Heart left ventricle (tissue), 16 donors: ENCODE measurements at places on chromosomes 2 and 18.

DNA sequence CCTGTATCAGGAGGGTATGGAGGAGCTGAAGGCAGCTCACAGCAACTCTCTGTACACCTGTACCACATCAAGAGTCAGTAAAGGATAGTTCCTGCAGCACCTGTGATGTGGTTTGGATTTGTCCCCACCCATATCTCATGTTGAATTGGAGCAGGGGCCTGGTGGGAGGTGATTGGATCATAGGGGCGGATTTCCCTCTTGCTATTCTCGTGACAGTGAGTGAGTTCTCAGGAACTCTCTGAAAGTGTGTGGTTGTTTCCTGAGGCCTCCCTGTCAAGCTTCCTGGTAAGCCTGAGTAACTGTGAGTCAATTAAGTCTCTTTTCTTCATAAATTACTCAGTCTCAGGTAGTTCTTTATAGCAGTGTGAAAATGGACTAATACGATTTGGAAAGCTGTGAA, 28.9 kb downstream of the OSBPL1A start:
- no peak for DNase-seq

- DNase-seq, result no peak
These were observed 111.2 kb upstream of the CD226 start for GRCh38 chr18:70058916-70059315.

DNA sequence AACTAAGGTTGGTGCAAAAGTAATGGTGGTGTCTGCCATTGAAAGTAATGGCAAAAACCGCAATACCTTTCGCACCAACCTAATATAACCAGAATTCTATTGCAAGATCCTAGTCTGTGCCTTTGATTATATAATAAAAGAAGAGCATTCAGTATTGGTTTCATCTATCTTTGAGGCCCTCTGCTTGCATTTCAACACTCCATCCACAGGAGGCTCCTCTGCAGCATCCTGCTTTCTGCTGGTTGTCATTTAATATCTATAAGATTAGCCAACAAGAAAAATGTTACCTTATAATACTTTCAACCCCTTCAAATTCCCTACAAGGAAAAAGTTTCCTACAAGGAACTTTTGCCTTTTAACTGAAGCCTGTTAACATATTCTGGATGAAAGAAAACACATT, 139.2 kb downstream of the CDCA7 start:
- no peak for DNase-seq

- no peak for DNase-seq
These were observed 5.8 kb downstream of the MYO5B start for GRCh38 chr18:50189160-50189559.

DNA sequence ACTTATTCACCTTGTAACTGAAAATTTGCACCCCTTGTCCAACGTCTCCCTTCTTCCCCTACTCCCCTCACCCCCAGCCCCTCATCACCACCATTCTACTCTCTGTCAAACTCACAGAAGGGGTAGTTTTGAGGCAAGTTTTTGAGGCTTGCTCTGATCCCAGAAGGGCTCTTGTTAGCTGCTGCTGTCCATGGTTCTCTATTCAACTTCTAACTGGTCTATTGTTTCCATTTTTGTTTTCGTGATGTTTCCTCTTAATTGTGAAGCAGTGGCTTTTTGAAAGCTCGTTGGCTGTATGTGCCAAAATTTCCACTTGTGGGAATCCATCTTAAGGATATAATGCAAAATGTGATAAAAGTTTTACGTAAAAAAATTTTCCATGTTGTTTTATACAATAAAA, 92.5 kb upstream of the CRACDL start:
- DNase-seq, result no peak

GRCh38 chr18:73007195-73007914, 139.6 kb upstream of the NETO1 start:
- DNase-seq, result no peak

GRCh38 chr2:59032499-59032898, 791.4 kb upstream of the FANCL start:
- DNase-seq, result no peak

DNA sequence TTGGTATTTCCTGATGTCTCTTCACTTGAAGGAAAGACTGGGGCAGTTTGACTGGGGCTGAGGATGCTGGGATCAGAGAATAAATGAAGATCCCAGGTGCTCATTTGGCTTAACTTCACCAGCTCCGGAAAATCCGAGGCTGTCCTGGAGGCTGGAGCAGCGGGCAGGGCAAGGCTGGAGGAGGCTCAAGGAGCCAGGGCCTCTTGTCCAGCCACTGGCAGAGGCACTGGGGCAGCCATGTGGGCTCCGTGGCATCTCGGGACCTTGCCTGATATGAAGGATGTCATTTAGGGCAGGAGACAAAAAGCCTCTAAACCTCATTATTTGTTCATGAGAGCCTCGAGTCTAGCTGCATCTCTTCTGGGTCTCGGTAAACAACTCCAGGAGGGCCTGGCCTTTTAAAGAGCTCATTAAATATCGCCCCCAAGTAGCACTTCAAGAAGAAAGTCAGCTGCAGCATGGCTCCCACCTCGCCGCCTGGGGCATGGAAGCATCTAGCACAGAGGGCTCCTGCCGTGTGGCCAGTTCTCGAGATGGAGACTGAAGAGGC, 13.5 kb upstream of the GPR55 start:
- DNase-seq, result no peak

GRCh38 chr2:23327416-23327815, 57.6 kb upstream of the KLHL29 start:
- DNase-seq, result no peak

- no peak for DNase-seq
These were observed 171.4 kb downstream of the SETBP1 start for GRCh38 chr18:44851856-44852621.

DNA sequence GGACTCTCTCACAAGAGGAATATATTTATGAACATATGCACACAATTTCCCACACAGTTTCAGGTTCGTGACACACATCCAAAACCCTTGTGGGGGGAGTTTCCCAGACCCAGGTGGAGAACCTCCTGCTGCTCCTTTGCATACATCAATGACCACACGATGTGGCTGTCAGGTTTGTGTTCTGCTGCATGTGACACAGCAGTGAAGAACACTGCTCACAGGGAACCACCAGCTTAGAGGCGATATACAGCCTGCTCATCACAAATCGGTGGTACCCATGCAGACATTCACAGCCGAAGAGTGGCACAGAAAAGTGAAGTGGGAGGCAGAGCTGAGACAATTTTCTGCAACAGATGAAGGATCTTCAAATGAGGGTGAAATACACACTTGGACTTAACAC, 175.6 kb upstream of the ZFP36L2 start:
- no peak for DNase-seq

DNA sequence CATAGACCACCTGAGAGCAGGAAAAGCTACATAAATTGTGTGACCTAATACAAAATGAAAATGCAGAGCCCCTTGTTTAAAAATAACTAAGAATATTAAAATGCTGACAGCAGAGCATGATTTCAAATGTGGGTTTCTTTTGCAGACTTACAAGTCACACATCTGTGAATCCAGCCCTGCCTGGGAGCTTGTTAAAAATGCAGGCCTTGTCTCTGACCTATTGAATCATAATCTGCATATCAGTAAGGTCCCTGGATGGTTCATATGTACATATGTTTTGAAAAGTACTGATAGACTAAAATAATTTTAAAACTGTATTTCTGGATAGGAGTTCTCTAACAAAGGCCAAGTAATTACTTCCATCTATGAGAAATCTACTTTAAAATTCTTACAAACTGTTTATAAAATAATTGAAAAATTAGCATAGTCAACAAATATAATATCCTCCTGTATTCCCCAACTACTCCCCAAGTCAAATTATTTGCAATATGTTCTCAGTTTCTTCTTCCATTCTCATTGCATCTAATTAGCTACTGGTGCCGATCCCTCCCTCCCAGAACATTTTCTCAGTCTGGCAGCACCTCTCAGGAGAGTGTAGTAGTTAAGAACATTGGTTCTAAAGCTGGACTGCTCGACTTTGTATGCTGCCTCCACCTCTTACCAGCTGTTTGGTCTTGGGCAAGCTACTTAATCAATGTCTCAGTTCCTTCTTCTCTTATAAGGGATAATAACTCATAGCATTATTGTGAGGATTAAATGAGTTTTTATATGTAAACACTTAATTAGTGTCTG, 1040.4 kb upstream of the CDH2 start:
- DNase-seq, result no peak

GRCh38 chr2:8107150-8107549, 574.7 kb upstream of the ID2 start:
- no peak for DNase-seq

DNA sequence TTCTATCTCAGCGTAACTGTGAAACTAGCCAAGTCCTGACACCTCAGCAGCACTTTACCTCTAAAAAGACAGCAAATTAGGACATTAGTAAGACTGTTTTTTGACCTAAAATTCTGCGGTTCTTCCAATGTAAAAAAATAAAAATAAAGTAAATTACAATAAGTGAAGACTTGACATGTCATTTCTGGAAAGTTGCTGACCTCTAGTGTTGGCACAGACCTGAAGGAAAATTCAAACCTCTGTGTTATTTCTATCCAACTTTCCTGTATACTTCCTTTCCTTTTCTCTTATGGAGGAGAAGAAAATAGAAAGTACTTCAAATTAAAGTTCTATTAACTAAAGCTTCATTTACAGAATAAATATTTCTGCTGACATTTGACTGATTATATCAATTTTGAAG, 110.6 kb downstream of the TMEM182 start:
- no peak for DNase-seq

DNA sequence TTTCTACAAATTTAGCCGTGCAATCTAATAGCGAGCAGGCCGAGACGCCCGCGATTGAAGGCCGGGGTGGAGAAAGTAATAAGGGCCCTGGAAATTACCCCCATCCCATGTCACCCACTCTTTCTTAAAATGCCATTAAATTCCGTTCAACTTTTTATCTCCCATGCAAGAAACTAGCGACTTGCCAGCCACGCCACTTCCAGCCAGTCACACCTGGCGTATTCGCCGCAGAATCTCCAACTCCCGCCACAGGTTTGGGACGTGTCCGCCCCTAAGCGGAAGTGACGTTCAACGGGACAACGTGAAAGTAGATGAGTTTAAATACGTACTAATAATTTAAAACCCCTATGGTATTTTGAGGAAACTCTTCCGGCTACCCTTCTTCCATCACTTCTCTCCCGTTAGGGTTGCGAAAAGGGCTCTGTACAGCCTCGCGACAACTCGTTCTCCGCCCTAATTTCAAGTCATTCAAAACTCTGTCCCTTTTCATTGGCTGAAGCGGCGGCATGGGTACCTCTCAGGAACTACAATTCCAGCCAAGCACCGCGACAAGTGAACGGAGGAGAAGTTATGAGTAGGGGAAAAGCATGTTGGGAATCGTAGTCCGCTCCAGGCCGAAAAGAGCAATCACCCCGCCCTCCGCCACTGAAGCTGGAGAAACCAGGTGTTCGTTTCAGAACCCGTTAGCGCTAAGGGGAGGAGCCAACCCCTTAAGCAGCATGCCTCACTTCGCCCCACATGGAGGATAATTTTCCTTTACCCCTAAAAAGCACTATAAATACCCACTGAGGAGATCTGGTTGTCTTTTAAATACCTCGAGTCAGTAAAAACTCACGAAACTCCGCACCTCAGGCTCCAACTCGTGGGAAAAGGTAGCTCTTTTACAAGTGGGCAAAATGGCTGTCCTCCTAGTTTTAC, at the start of gene ZRANB3:
Gene ZRANB3 (minus strand): TSS at position 906 of the 918 bp plus-strand sequence.
- DNase-seq, result peak; percentile 96

GRCh38 chr2:196066291-196067087, 2.1 kb downstream of the DNAH7 start:
- no peak for DNase-seq

DNA sequence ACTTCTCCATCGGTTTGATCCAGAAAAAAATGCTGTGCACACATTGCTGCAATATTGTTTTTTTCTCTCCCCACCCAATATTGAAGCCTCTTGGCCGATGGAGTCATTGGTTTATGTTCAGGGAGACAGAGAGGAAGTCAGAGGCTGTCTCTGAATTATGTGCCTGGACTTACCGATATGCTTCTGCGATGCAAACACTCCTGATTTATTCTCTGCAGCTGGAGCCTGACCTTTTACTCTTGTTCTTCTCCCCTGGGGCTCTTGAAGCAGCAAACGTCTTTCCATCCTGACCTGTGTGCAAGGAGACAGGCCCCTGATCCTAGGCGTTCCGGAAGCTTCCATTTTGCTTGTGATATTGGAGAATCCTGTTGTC, 99.6 kb downstream of the PTGR3 start:
- DNase-seq, result no peak

- no peak for DNase-seq
These were observed 35.6 kb downstream of the IFIH1 start for GRCh38 chr2:162282765-162283425.

GRCh38 chr18:1103537-1103936, 198.9 kb downstream of the ADCYAP1 start:
- no peak for DNase-seq
